NCI-H1105 treated with DMSO at 0.1 percent for 48 hours (cell line): ENCODE measurements at places on chromosomes 3 and 15.

DNA sequence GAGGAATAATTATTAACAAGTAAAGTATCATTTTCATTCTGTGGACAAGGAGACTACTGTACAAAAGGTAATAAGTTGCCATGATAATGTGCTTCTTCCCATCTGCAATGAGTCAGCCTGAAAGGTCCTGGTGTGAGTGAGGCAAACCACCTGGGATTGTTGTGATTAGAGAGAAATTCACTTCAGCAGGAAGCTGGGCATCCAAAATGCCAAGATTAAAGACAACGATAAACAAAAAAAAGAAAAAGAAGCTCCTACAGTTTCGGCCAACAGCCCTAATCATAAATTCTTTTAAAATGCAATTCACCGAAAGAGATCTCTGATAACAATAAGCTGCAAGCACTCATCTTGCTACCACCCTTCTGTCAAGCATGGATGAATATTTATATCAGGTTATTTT lies 507.8 kb downstream of the TUSC7 start:
- no peak for DNase-seq

- DNase-seq = no peak
These were observed 9.5 kb downstream of the ISL2 start for GRCh38 chr15:76345880-76346668.

GRCh38 chr3:142963516-142964448 lies at the start of gene PAQR9:
PAQR9 (minus strand) TSS chr3:142963674; CDS start chr3:142963336, 338 bp downstream.
- peak; percentile 82 for DNase-seq

GRCh38 chr3:73484656-73485248 lies 140.0 kb downstream of the PDZRN3 start:
- no peak for DNase-seq

DNA sequence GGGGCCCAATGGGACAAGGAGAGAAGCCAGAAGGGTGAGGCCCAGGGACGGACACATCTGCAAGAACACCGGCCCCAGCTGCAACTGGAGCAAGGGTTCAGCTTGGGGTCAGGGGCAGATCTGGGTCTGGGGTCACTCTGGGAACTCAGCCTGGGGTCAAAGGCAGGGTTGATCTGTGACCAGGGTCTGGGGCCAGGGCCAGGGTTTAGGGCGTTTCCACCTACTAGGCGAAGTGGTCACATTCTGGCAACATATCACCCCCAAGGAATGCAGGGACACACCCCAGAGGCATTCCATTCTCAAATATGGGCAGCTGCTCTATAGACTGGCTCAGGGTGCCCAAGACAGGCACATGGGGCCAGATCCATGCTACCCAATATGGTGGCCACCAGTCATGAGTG lies 9.0 kb downstream of the UROC1 start:
- DNase-seq = no peak

DNA sequence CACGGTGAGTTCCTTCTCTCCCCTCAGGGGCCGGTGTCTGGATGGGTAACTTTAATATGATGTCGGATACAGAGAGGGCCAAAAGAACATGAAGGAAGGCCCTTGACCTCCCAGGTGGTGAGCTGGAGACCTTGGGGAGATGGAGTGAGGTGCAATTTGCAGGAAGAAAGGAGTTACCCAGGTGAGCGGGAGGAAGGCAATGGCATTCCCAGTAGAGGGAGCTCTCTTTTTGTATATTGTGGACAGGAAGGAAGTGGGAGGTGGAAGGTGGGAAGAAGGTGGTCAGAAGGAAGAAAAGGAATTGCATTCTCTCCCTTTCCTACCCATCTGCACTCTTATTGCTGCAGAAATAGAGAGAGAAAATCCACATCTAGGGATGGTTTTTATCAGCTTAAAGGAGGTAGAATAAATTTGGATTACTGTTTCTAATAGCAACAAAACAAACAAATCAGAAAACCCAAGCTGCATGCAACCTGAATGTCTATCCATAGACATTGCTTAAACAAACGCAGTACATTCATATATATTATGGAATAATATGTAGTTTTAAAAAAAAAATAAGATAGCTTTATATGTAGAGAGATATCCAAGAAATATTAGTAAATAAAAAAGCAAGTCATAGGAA lies 169.0 kb upstream of the TSC22D2 start:
- DNase-seq = peak; percentile 79

DNA sequence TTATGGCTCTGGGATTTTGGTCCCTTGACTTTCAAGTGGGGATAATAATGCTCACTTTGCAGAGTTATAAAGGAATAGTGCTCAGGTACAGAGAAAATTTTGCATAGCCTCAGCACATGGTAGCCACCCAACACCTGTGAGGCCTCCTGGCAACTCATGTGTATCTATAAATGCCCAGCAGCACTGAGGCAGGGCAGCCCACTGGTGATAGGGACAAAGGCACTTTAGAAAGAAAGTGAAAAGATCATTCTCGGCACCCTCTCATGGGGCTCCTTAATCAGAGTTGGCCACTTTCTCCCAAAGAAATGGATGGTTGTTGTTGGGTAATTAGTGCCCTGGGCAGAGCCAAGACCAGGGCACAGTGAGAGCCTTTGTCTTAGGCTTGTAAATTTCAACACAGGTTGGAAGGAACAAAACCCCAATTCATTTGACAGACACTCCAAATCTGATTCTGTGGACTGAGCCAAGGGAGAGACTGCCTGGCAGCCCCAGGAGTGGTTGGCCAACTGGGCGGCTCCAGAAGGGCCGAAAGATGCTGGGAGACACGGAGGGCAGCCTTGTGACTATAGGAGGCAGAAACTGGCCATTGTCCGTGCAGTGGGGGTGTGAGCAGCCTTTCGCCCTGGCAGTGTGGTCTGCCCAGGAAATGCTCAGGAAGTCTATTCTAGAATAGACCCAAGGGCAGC lies 213.2 kb upstream of the RGMA start:
- DNase-seq = no peak

DNA sequence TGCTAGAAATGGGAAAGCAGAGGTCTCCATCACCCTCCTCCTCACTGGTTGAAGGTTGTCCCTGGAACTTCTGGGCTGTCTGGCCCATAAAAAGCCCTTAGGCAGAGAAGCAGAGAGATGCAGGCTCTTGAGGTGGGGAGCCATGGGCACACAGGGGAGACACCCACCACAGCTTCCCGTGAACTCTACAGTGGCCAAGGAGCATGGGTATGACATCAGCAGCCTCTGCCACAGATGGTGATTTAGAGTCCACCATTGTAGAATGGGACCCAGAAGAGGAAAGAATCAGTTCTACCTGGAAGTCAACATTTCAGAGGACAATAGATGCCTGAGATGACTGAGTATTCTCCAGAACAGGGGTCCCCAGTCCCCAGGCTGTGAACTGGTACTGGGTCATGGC lies 105.6 kb upstream of the LRRN1 start:
- no peak for DNase-seq

DNA sequence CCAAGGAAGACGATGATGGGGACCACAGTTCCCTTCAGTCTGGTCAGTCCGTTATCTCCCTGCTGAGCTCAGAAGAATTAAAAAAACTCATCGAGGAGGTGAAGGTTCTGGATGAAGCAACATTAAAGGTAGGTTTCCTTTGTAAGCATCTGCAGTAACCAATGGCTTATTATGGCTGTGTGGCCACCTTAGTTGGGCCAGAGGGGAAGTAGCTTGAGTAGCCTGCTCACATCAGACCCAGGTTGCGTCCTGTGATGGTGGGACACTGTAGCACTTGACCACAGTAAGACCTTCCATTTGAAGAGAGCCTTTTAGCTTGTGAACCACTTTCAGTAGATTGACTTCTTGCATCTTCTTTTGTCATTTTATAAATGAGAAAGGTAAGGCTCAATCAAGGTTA lies 22.6 kb downstream of the STARD5 start:
- DNase-seq = no peak

DNA sequence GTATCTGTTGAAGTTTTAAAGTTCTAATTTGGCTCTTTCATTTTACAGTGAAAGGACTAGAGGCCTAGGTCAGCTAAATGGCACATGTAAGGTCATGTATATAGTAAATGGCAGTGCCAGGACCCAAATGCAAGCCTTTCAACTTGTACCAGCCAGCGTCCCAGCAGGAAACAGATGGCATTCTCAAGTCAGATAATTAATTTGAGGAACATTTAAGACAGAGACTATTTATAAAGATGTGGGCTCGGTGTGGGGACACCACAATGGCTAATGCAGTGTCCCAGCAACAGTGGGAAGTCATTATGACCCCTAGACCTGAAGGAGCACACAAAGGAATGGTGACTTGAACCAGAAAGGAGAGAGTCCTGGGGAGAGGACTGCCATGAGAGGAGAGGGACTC lies 6.1 kb downstream of the MINDY4B start:
- no peak for DNase-seq

DNA sequence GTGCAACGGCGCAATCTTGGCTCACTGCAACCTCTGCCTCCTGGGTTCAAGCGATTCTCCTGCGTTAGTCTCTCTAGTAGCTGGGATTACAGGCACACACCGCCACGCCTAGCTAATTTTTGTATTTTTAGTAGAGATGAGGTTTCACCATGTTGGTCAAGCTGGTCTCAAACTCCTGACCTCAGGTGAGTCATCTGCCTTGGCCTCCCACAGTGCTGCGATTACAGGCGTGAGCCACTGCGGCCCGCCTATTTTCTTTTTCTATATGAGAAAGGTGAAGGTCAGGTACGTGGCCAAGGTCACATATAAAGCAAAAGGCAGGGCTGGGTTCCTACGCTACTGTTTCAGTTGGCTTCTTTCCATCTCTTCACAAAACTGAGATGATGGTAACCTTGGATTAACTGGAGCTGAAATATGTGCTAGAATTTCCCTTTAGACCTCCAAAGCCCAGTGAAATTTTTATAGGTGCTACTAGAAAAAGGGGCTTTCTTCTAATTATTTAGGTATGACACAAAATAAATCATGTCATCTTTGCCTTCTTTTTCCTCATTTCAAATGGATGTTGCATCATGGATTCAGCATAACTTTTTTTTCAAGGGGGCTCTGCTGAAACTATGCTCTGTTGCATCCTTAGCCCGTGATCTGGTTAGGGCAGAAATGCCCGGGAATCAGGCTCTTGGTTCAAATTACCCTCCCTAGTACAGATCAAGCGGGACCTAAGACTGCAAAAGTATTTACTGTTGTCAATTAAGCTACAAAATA lies 68.5 kb downstream of the MYO1E start:
- DNase-seq = no peak

GRCh38 chr3:112670824-112671223 lies 29.9 kb upstream of the CCDC80 start:
- DNase-seq = no peak

- no peak for DNase-seq
These were observed 73.9 kb downstream of the MAGI1 start for GRCh38 chr3:65964838-65965237.

DNA sequence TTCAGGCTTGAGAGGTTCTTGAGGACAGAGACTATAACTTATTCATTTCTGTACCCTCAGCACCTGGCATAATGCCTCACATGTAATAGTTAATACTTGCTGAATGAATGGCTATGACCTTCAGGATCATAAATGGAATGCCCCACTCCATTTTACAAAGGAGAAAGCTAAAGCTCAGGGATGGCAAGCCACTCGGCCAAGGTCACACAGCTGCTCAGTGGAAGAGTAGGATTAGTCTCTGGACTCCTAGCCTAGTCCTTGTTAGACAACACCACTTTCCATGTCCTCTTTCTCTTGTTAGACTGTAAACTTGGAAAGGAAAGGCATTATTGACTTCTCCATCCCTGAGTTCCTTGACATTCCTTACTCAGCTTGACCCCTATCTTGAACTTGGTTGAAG lies 3.2 kb upstream of the ALPK3 start:
- DNase-seq = no peak

DNA sequence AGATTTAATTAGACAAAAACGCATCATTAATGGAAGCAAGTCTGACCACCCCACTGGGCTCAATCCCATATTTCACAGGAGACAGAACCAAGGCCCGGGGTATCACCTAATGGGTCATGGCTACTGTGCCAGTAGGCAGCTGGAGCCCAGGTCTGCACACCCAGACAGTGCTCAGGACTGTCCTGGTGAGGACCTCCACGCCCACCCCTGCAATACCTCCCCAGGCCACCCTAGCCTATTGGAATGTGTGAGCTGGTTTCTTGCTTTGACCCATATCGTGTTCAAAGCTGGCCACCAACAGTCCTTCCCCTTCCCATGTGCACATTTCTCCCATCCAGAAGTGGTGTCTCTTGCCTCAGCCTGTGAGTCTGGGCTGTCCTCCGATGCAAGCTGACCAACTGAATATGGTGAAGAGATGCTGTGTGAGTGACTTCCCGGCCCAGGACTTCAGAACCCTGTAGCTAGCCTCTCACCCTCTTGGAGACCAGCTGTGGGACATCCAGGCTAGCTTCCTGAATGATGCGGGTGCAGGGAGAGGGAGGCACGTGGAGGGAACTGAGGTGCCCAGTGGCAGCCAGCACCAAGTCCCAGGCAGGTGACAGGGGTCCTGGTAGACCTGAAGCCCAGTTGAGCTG lies 19.1 kb downstream of the SLC6A20 start:
- no peak for DNase-seq

DNA sequence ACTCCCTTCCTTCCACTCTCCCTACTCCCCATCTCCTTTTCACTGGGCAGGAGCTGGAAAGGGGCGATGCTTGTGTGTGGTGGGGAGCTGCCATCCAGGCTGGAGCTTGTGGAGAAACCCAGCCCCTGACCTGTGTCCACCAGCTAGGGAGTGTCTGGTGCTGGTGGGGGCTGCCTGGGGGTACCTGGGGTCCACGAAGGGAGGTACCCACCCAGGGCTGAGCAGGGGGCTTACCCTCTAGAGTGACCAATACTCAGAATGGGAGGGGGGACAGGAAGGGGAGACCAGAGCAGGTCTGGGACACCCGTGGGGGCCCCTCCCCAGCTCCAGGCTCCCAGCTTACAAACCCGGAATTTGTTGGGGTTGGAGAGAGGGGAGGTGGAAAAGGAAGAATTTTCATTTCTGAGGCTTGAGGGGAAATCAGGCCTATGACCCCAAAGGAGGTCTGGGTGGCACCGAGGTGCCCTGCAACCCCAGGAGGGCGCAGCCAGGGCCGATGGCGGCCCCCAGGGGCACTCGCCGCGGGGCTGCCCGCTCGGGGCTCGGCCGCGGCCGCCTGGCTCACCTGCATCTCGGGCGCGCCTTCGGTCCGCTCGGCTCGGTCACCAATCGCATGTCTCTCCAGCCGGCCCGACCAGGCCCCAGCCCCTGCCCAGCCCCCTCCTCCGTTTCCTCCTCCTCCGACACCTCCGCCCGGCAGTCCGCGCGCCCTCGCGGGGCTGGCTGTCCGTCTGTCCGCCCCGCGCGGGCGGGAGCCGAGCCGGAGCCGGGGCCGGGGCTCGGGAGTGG lies 773 bp downstream of the LINGO1 start:
- DNase-seq = no peak
